ENCODE measurements at places on chromosomes 16 and 17.
A peak's percentile ranks its signal among the peaks of the same experiment; 100 is the strongest.

- no peak for DNase-seq
Observed at GRCh38 chr17:66306446-66306845, 4.0 kb downstream of the PRKCA start.

DNA sequence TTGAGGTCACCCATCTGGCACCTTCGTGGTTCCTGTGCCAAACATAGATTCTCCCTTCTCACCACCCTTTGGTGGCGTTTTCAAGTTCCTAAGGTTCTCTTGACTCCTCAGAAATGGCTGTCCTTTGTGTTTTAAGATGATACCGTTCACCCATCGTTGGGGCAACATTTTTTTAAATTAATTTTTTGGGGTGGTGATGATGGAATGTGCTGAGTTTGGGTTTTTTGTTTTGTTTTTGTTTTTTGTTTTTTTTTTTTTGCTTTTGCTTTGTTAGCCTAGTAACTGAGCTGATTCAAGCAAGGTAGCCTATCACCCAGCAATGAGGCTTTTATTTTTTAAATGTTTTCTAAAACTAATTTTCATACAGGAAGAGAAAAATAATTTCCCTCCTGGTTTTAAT is 2.6 kb downstream of the CHST4 start:
- DNase-seq = no peak

DNA sequence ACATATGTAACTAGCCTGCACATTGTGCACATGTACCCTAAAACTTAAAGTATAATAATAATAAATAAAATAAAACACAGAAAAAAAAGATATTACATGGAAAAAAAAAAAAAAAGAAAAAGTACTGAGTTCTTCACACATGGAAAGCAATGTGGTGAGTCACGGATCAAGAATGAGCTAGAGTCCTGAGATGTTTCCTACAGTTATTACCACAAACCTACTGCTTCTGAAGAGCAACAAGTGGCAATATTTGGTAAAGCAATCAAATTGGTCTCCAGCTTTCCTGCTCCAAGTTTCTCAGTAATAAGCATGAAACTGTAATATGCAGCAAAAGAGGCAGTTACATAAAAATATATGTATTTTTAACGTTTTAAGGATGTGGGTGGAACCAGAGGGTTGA is 223.3 kb upstream of the SALL1 start:
- peak; percentile 78 for DNase-seq

DNA sequence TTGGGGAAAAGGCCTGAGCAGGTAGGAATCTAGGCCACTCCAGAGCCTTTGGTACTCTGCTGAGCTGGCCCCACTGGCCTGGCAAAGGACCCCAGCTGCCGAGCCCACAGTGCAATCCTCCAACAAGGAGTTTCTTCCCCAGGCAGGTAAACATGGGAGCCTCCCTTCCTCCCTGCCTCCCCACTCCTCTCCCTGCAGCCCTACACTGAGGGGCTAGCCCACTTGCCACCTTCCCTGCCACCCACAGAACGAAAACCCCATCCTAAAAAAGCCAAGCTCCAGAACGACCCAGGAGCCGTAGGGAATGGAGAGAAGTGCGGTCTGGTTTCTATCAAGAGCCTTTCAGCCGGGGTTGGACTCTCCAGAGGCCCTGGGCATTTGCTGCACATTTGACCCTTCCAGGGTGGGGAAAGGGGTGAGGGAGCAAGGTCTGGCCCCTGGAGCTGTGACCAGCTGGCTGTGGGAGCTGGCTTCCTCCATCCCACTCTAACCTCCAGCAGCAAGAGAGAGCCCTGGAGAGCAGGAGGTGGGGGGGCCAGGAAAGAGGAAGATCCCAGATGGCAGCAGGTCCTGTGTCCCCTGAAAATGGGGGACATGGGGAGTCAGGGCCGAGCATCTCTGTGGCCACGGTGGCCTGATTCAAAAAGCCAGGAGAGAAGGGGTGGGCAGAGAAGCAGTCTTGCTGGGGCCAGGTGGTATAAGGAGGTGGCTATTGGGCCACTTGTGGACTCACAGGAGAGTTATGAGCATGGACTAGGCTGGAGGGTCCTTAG is 1.3 kb downstream of the HID1 start:
- no peak for DNase-seq

DNA sequence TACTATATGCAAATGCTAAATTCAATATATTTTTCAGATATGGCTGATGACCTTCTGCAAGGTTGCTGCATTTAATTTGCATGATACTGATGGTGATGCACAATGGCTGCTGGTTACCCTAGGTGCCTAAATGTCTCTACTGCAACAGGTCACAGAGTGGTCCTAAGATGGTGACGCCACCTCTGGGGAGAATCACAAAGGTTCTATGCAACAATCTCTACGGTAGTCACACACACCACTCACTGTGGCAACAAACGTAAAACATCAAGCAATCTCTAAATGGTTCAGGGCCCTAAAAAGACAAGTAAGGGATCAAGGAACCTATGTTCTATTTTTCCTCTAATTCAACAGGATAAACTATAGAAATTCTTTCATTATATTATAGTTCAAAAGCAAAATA is 293.3 kb downstream of the CEP112 start:
- DNase-seq = no peak

GRCh38 chr17:19579192-19579761 is 45.6 kb downstream of the SLC47A1 start:
- no peak for DNase-seq

DNA sequence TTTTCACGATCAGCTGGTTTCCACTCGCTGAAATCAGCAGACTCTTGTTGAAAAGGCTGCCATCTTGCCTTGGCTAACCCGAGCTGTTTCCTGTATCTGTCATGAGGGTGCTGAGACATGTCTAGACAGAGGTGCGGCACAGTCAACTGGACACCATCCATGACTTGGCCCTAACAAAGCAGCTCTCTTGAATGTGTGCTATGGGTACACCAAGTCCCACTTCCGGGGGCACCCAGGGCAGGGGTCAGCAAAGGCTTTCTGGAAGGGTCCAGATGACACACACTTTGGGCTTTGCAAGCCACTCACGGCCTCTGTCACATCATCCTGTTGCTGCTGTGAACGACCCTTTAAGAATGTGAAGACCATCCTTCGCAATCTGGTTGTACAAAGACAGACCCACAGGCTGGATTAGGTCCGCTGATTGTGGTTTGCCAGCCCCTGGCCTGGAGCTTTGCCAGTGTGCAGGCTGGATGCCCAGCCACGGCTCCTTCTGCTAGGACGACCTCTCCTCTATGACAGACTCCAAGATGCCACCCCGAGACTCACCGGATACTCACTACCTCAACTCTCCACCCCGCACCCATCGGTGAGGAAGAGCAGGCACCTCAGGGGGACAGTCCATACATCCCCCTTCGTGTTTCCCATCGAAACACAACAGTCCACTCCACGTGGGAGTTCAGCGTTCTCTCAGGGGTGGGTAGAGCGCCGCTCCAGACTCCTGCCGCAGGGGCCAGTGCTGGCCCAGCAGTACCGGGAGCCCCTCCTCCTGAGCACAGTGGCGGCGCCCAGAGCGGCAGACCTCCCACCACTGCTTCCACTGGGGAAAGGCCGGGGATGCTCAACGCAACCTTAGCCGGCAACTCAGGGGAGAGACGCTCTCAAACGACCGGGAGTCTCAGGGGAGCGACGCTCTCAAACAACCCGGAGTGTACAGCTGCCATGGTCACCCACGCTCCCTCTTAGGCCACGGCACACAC is 123.5 kb downstream of the ANKRD11 start:
- peak; percentile 33 for DNase-seq

GRCh38 chr17:74842146-74842598 is 17.5 kb downstream of the GRIN2C start:
- peak; percentile 44 for DNase-seq

- no peak for DNase-seq
Observed at GRCh38 chr17:37360632-37361031, 15.2 kb upstream of the C17orf78 start.

DNA sequence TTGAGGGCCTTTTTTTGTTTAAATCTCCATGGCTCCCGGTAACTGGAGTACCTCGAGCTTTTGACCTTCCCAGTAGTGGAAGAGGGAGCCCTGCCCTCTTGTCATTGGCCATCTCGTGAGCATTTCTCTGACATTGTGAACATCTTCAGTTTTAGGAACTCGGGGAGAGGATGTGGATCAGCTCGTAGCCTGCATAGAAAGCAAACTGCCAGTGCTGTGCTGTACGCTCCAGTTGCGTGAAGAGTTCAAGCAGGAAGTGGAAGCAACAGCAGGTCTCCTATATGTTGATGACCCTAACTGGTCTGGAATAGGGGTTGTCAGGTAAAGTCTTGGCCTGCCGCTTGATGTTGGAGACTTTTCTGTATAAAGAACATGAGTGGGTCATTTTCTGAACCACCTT is 24.3 kb downstream of the NTAN1 start:
- DNase-seq = no peak

GRCh38 chr17:78840530-78840779 is 159 bp downstream of the USP36 start:
- DNase-seq = no peak

- DNase-seq = peak; percentile 11
Observed at GRCh38 chr17:21376759-21377690, 868 bp downstream of the KCNJ12 start.

GRCh38 chr17:80848449-80849102 is 143.1 kb upstream of the CHMP6 start:
- no peak for DNase-seq

DNA sequence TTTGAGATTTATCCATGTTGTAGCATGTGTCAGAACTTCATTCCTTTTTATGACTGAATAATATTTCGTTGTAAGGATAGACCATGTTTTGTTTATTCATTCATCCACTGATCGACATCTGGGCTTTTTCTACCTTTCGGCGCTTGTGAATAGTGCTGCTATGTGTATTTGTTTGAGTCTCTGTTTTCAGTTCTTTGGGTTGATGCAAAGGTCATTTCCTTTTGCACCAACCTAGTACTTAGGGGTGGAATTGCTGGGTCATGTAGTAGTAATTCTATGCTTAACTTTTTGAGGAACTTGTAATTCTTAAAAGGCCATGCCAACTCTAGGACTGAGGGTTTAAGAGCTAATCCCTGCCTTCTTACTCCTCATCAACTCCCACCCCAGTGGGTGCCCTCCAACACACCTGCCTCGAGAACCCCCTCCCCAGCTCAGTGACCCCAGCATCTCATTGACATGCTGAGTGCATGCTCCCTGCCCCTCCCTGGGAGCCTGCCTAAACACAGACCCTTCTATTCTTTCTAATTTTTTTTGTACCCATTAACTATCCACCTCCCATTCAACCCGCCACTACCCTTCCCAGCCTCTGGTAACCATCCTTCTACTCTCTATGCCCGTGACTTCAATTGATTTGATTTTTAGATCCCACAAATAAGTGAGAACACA is 51.2 kb downstream of the ABAT start:
- no peak for DNase-seq

DNA sequence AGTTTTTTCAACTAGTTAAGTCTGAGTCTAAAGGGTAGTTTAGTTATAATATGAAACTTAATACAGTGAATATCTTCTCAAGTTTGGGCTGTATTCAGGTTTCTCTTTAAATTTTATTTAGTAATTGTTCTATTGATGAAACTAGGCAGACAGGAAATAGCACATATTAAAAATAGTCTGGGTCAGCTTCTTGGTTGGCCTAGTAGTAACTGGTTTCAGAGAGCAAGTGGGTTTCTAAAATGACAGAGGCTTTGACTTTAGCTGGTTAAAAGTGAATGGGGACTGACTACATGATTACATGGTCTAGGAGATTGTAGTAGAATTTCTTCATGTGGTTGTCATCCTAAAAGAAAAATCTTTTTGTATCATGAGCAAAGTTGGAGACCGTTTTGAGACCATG is 46.8 kb downstream of the OMG start:
- peak; percentile 16 for DNase-seq

DNA sequence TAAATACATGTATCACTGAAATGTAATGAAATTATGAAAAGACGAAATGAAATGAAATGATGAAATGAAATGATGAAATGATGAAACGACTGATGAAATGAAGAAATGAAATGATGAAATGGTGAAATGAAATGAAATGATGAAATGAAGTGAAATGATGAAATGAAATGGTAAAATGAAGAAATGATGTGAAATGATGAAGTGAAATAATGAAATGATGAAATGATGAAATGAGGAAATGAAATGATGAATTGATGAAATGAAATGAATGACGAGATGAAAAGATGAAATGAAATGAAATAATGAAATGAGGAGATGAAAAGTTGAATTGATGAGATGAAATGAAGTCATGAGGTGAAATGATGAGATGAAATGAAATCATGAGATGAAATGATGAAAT is 594.7 kb downstream of the TP53TG3F start:
- no peak for DNase-seq

DNA sequence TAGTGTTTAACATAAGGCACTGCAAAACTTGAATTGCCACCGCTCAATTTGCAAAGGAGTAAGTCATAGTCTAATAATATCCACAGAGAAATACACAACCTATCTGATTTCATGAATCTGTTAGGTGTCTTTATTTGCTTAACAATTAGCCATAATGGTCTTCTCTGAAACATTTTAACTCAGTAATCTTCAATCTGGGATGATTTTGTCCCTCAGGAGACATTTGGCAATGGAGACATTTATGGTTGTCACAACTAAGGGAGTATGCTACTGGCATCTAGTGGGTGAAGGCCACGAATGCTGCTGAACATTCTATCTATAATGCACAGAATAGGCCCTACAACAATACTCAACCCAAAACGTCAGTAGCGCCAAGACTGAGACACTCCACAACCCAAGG is 4.3 kb downstream of the UBE2G1 start:
- DNase-seq = no peak

GRCh38 chr17:27919079-27919478 is 25.9 kb upstream of the LYRM9 start:
- no peak for DNase-seq

DNA sequence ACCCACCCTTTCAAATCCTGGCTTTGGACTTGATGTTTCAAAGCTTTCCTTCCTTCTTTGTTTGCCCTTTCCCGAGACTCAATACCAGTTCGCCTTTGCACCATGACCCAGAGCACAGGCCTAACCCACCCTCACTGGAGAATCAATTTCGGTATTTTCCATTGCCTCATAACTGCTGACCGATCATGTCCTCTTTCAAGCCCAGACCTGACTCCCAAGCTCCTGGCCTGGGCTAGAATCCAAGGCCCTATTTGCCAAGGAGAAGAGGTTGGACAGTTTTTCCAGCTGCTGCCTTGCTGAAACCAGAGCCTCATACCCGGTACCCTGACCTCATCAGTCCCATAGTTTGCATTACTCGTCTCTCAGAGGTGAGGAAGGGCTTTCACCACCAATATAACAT is 35.3 kb upstream of the HELZ start:
- no peak for DNase-seq

- DNase-seq = peak; percentile 99
Observed at GRCh38 chr16:70750893-70751467, 50.0 kb downstream of the VAC14 start.

GRCh38 chr17:82438401-82439193 is 12.0 kb downstream of the CYBC1 start:
- DNase-seq = no peak

All from ACHN (cell line).